Stimulated activated CD8-positive, alpha-beta memory T cell treated with anti-CD3 and anti-CD28 coated beads, Interleukin-4, amount 100 ng/mL, for 48 hours (primary cell): ENCODE measurements at places on chromosomes 13 and 19.

DNA sequence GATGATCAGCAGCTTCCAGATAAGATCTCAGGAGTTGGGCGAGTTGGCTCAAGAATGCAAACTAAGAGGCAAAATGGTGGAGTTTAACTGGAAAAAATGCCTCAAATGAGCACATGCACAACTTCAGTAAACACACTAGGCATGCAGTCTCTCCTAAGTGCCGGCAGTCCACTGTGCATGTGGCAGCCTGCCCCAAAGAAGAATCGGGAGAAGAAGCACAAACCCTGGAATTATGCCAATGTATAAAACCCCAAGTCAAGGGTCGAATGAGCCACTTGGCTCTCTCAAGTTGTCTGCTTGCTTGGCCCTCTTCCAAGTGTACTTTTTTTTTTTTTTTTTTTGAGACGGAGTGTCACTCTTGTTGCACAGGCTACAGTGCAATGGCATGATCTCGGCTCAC is 53.3 kb upstream of the SLITRK1 start:
- no peak for DNase-seq

GRCh38 chr13:72504131-72504841 is 223.1 kb downstream of the MZT1 start:
- DNase-seq: no peak

DNA sequence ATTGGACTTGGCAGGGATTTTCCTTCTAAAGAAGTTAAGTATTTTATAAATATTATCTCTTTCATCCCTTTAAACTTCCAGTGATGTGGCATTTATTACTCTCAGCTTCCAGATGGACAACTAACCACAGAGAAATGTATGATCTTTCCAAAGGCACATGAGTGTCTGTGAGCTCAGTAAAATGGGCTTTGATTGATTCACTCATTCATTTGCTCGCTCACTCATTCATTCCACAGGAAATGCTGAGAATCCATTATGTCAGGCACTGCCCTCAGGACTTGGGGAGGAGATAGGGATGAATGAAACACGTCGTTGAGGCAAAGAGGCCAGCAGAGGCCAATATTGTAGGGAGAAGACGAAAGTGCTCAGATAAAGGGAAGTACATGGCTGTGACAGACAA is 359.3 kb downstream of the EFNB2 start:
- DNase-seq: no peak

- no peak for DNase-seq
These were observed 1.0 kb upstream of the NCCRP1 start for GRCh38 chr19:39195755-39196154.

DNA sequence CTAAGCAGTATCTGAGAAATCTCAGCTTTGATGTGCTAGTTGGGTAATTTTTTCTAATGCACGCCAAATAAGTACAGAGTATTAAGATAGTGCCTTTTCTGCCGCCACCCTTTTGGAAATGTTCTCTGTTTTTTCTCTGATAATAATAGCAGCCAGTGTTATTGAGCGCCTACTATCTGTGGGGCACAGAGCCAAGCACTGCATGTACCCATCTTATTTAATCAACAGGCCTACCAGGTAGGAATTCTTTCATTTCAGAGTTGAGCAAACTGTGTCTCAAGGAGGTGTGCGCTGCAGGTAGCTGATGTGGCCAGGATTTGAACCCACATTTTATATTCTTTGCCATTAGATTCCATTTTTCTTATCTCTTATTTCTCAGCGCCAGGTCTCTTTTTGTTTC is 1.4 kb downstream of the EPN1 start:
- DNase-seq: no peak

DNA sequence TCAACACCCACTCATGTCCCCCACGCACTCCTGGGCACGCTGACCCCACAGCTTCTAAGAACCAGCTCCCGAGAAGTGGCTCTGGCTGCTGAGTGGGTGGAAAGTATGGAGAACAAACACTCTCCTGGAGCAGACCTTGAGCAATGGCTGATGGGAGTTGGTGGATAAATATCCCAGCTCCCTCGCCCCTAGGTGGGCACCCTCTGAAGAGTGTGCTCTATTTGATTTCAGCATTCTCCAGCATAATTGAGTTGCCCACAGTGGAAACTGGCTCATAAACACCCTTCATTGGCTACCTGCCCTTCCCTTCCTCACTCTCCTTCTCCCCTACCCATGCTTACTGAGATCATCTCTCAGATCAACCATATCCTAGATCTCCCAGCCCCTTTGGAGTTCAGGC is 41.5 kb upstream of the ADGRE5 start:
- no peak for DNase-seq

DNA sequence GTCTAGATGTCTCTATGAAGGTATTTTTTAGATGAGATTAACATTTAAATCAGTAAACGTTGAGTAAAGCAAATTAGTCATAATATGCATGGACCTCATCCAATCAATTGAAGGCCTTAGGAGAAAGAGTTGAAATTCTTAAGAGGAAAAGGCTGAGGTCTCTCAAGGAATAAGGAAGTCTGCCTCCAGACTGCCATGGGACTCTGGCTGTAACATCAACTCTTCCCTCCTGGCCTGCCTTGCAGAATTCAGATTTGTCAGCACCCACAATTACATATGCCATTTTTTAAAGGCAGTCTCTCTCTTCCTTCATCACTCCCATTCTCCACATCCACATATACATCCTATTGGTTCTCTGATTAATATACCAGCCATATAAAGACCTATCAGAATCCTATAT is 28.8 kb upstream of the INTS6 start:
- no peak for DNase-seq

DNA sequence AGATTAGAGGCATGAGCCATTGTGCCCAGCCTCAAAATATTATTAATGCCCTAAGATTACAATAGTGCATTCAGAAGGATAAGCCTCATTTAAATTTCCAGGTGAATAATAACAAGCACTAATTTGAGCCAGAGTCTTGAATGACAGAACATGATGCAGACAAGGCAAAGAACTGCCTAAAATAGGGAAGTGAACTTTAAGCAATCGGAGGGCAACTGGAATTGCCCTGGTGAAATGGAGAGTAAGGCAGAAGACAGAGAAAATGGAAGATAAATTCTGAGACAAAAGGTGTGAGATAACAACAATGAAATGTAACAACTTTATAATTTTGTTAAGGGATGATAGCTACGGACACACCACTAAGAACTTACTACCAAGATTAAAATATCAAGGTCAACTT is 199.9 kb downstream of the DIAPH3 start:
- DNase-seq: no peak

DNA sequence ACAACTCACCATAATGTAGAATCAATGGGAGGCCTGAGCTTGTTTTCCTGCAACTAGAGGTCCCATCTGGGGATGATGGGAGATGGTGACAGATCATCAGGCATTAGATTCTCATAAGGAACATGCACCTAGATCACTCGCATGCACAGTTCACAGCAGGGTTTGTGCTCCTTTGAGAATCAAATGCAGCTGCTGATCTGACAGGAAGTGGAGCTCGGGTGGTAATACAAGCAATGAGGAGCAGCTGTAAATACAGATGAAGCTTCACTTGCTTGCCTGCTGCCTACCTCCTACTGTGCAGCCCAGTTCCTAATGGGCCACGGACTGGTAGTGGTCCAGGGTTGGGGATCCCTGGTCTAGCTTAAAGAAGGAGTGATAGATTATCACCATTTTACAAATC is 33.0 kb downstream of the KPNA3 start:
- no peak for DNase-seq

DNA sequence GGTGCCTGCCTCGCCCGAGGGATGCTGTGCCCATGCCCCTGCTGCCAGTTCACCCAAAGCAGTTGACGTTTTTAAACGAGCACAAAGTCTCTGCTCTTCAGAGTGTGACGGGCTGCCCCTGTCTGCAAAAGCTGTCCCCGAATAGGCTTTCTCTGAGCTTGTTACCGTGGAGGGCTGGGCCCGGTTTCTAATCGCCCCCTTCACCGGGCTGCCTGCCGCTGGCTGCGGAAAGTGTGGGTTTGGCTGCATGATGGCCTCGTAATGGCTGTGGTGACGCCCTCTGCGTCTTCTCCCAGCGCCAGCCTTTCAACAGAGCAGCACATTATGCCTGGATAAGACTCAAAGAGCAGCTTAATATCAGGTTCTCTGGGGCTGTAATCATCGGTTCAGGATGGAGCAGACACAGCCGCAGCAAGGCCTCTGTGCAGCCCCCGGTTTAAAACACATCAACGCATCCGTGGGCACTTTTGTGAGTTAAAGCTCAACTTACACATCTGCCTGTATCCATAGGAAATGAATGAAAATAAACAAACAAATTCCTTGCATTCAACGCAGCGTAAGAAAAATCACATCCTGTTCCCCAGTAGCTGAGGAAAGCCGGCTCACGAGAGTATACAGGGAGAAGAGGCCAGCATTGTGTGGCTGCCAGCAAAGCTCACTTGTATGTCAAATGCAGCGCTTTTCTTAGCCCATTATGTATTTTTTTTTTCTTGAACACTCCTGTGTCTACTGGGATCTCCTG is 166.4 kb upstream of the SOX1 start:
- no peak for DNase-seq

- no peak for DNase-seq
These were observed 1491.2 kb upstream of the PRR20A start for GRCh38 chr13:55649485-55649884.

- peak; percentile 48 for DNase-seq
These were observed 699 bp downstream of the PTOV1 start for GRCh38 chr19:49851456-49852259.

- DNase-seq: no peak
These were observed 74.0 kb downstream of the RUBCNL start for GRCh38 chr13:46313024-46313423.

DNA sequence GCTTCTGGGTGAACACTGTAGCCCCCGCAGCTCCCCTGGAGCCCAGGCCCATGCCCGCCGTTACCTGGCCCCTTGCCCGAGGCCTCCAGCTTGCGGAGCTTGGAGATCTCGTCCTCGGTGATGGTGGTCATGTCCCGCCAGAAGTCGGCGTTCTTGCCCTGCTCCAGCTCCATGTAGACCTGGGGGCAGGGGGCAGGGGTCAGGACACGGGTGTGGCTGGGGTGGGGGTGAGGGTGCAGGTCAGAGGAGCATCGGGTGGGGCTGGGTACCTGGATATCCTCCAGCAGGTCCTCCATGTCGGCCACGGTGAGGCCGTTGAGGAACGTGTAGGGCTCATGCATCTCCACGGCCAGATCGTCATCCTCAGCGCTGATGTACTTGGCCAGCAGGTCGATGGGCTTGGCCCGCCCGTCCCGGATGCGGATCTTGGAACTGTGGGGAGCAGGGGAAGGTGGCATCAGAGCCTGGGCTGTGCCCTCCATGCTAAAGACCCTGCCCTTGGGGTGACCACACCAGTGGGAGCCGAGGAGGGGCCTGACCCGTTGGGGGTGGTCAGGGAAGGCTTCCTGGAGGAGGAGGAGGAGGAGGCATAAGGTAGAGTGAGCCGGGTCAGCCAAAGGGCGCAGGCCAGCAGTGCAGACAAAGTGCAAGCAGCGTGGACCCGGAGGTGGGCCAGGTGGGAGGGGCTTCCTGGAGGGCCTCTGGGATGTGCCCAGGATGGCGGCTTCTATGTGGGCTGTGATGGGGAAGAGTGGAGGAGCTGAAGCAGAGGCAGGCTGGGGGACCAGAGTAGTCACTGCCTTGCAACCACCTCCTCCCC is 7.6 kb downstream of the CACTIN start:
- DNase-seq: no peak

DNA sequence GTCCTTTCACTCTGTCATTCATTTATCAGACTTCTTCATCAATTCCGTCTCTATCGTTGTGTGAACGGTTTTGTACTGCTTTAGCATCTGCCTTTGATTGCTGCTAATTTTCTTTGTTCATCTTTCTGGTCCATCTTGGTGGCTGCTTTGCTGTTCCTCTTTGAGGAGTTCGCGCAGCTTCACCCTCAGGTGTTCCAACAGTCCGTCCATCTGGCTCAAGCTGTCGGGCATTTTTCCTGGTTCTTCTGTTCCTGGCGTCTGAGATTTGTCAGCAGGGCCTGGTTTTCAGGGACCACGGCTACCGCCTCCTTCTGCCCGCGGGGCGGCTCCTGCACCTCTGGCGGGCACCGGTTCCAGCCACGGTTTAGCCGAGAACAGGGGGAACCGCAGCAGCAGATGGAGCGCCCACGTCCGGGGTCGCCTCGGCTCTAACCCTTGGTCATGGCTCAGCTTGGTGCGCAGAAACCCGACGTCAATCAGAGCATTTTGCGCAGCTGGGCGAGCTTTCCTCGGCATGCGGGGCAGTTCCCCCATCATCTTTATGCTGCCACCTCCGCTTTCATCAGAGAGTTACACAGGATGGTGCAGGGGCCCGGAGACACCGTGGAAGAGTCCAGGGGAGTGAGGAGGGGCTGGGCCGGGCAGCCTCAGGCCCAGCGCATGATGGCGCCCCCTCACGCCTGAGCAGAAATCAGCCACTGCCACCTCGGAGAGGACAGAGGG is 89.5 kb downstream of the ZNF100 start:
- DNase-seq: peak; percentile 37

DNA sequence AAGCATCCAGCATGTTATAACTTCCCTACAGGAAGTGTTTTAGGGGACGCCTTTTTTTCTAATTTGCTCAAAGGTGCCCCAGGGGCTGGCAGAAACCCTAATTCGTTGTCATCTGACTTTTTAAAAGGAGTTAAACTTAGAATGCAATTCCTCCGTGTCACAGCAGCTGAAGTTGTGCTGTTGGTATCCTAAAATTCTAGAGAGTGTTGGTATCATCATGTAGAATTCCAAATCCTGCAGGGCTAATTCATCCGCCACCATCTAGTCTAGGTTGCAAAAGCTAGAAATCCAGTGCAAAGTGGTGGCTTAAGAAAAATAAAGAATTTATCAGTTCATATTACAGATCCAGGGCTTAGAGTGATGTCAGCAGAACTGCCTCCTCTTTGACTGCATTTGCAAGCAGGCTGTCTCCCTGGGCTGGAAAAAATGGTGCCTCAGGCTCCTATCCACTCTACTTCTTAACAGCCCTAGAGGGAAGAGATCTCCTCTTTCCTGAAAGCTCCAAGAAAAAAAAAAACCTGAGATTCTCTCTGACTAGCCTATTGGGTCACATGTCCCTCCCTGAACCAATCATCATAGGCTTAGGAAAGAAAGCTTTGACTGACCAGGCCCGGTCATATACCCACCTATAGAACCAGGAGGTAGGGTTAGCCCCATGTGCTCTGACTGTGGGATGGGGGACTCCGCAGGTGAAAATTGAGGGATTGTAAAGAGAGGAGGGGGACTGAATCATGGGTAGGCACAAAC is 73.0 kb downstream of the MAP4K1 start:
- no peak for DNase-seq

DNA sequence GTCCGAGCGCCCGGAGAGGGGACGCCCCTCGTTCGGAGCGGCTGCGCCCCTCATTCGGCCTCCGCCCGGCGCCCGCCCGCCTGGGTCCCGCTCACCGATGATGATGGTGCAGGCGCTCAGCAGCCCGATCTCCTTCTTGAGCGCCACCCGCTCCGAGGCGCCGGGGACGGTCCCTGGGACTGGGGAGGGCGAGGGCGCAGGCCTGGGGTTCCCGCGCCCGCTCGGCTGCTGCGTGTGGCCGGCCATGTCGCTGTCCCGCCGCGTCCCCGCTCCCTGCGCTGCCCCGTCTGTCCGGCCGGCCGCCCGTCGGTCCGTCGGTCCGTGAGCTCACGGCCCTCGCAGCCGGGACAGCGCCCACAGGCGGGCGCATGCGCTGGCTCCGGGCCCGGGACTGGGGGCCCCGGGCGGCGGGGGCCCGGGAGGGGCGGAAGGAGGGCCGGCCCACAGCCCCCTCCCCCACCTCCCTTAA is at the start of gene SLC7A10:
Gene SLC7A10 (minus strand): TSS at position 393 of the 469 bp plus-strand sequence. CDS start 147 bp downstream, at position 246.
- no peak for DNase-seq
